ELR (cell line): ENCODE measurements at places on chromosomes 1 and 21.

GRCh38 chr1:68725001-68725752 lies 228.3 kb upstream of the DEPDC1 start:
- no peak for DNase-seq

DNA sequence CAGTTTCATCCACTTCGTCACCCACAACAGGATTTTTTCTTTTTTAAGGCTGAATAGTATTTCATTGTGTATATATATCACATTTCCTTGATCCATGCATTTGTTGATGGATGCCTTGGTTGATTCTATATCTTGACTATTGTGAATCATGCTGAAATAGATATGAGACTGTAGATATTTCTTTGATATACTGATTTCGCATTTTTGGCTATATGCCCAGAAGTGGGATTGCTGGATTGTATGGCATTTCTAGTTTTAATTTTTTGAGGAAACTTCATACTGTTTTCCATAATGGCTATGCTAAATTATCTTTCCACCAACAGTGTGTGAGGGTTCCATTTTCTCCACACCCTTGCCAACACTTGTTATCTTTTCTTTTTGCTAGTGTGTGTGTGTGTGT lies 5.0 kb downstream of the GUCA2B start:
- DNase-seq, result no peak

GRCh38 chr1:245107776-245108114 lies 47.0 kb upstream of the KIF26B start:
- no peak for DNase-seq

GRCh38 chr1:68140536-68140935 lies 90.1 kb upstream of the DIRAS3 start:
- peak; percentile 10 for DNase-seq

DNA sequence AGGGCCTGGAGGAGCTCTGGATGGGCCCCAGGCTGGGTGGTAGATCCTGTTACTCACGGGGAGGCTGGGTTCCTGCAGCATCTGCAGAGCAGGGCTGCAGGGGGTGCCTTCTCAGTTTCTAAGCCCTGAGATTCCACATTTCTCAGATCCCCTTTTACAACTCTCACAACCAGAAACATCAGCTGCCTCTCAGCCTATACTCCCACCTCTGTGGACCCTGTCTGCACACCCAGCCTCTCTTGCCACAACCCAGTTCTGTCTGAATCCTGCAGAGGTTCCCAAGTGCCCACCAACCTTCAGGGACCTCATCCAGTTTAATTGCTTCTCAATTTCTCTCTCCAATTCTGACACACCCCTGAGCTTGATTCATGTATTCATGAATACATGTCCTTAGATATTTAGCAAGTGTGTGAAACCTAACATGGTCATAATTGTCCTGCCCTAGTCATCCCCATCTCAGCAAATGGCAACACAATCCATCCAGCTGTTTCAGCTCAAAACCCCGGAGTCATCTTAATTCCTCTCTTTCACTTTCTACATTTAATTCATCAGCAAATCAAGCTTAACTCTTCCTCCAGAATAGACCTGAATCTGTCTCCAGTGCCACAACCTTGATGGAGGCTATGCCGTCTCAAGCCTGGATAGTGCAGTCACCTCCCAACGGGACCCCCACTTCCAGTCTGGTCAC lies 57.0 kb upstream of the NEK2 start:
- no peak for DNase-seq

DNA sequence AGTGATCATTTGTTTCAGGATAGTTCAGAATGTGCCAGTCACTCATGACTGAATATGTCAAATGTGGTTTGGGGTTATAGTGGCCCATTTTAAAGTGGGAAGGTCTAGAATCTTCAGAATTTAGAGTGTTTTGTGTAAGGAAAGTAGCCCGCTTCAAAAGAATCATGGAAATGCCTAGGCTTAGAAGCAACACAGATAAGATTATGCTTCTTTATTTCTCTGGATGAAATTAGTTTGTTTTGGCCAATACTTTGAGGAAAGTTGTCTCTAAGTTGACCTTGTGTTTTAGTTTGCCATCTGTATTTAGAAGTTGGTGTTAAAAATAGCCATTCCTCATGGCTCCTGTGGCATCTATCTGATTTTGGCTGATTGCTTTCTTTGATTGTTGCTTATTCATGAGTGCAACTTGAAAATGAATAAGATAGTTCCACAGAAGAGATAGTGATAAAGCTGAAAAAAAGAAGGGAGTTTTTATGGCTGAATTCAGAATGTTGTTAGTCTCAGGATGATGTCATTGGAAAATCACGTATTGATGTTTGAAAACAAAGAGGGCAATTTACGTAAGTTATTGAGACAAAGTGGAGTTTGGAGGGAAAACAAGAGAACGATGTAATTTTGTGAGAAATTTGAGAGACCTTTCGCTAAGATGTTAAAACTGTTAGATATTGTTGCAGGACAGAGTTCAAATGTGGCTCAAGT lies 71.9 kb downstream of the PLA2G4A start:
- no peak for DNase-seq

GRCh38 chr1:166698771-166699170 lies 140.5 kb upstream of the POGK start:
- no peak for DNase-seq

- DNase-seq, result no peak
Observed at GRCh38 chr1:28172713-28173150, 3.8 kb downstream of the PTAFR start.

- DNase-seq, result no peak
Observed at GRCh38 chr1:24822887-24823286, 77.6 kb downstream of the CLIC4 start.

DNA sequence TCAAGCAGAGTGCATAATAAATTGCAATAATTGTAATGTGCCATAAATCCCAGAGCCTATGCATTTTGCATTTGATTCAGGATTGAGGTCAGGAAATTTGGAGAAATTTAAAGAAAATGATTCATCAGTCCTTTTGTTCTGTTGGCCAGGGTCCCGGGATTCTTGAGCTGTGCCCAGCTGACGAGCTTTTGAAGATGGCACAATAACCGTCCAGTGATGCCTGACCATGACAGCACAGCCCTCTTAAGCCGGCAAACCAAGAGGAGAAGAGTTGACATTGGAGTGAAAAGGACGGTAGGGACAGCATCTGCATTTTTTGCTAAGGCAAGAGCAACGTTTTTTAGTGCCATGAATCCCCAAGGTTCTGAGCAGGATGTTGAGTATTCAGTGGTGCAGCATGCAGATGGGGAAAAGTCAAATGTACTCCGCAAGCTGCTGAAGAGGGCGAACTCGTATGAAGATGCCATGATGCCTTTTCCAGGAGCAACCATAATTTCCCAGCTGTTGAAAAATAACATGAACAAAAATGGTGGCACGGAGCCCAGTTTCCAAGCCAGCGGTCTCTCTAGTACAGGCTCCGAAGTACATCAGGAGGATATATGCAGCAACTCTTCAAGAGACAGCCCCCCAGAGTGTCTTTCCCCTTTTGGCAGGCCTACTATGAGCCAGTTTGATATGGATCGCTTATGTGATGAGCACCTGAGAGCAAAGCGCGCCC lies 8.7 kb downstream of the PROX1 start:
- DNase-seq, result no peak

GRCh38 chr1:150906329-150906728 lies 19.4 kb downstream of the CTXND2 start:
- no peak for DNase-seq

GRCh38 chr1:215529111-215529510 lies 38.0 kb upstream of the KCTD3 start:
- DNase-seq, result peak; percentile 38

- DNase-seq, result no peak
Observed at GRCh38 chr1:11314959-11315358, 42.0 kb downstream of the UBIAD1 start.

DNA sequence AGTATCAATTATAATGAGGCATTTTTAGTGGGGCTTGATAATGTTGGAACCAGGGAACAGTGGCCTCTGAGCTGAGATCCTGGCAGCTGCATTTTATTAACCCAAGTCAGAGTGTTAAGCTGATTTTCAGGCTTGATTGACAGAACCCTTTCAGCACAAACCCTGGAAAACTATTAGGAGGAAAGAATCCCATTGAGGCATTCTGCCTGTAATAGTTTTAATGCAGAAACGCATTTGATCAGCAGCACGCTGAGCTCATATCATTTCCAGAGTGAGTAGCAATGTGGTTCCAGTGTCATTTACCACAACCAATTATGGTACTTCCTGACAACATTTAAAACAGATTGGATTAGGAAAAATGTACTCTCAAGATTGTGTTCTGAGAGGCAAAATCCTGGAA lies 78.3 kb upstream of the BARHL2 start:
- DNase-seq, result no peak

DNA sequence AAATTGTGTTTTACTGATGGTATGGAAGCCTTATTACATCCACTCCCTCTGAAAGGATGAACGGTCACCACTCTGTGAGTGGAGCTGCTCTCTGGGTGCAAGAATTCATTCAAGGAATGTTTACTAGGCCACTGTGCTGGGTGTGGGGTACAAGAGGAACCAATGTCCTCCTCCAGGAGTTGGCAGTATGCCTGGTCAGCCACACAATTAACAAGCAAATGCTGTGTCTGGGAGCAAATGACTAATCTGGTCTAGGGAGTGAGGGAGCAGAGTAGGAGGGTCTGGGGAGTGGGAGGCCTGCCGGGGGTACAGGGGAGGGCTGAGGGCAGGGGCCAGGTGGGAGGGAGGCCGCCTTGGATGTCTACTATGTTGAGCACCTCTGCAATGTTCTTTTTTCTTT lies 27.2 kb upstream of the TDRD10 start:
- DNase-seq, result peak; percentile 52

DNA sequence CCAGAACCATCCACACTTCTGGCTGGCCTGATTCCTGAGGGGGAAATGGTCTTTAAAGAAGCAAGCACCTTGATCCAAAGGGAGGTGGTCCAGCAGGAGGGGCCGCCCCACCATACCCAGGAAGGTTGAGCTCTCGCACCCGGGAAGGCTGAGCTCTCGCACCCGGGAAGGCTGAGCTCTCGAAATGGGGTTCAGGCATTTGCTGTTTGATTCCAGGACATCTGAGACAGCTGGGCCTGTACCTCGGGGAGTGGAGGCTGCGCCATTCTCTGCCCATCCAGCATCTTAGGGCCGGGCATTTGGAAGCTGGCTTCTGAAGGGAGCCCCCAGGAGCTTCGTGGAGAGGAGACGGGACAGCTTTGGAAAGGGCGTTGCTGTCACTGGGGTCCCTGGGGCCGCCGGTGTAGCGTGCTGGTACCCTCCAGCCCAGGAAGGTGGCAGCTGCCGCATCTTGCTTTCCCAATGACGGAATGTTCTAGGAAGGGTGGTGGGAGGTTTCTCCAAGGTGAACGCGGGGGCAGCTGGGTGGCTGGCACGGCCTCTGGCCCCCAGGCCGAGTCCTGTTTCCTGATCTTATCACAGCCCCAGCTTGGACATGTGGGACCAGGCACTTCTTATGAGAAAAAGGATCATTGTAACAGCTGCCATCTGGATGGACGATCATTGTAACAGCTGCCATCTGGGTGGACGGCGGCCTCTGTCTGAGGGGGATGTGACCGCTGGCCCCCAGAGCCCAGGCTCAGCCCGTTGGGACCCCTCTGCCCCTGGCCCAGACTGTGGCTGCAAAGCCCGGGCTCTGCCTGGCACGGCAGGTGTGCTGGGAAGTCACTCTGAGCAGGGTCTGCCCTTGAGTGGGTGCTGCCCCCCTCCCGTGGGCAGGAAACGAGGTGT lies 61.6 kb downstream of the COL18A1 start:
- no peak for DNase-seq

- DNase-seq, result no peak
Observed at GRCh38 chr1:33996281-33996680, 132.4 kb downstream of the HMGB4 start.

GRCh38 chr1:149927056-149927562 lies 494 bp downstream of the SF3B4 start:
- peak; percentile 65 for DNase-seq

- no peak for DNase-seq
Observed at GRCh38 chr1:201080135-201080534, 32.1 kb downstream of the CACNA1S start.

- peak; percentile 79 for DNase-seq
Observed at GRCh38 chr21:43645136-43645891, 14.0 kb downstream of the HSF2BP start.

DNA sequence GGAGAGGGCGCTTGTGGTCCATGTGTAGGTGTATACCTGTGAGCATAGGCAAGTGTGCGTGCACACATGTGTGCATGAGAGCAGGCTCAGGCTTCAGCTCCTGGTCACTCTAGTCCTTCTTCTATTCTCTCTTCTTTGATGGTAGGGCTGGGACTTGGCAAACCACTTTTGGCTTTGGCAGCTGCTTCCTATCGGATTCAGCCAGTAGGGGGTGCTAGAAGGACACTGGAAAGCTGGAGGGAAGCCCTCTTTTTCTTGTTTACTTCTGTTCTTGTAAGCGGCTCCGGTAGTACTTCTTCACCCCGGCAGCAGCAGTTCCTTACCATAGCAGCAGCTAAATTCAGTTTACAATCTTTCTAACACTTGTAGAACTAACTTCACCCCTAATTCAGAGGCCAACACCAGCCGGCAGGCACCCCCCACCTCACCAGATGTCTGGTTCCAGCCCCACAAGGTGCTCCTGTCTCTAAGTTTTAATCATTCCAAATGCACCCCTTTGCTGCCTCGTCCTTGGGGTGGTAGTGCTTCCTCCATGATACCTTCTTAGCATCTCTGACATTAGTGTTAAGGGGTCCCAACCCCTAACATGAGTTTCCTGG lies 25.1 kb downstream of the NENF start:
- peak; percentile 77 for DNase-seq

DNA sequence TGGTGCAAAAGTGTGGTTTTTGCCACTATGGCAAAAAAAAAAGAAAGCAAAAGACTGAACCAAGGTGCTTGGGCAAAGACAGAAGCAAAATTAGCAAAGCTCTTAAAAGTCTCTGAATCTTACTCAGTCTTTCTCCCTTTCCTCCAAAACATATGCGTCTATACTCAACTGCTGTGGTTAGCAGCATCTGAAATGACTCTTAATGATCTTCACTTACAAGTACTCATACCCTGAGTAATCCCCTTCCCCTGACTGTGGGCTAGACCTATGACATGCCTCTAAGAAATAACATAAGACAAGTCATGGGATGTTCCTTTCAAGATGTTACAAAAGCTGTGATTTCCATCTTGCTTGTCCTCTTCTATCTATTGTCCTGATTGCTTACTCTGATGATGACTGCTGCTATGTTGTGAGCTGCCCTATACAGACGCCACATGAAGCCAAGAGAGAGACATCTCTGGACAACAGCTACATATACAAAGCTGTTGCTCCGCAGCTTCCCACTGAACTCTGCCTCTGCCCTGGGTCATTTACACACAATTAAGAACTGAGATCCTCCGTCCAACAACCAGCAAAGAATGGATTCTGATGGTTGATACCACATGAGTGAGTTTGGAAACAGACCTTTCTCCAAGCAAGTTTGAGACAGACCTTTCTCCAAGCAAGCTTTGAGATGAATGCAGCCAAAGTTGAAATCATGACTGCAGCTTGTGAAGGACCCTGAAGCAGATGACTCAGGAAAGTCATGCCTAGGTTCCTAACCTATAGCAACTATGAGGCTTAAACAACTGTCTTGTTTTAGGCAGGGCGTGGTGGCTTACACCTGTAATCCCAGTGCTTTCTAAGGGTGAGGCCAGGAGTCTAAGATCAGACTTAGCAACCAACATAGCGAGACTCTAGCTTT lies 55.2 kb downstream of the PUM1 start:
- peak; percentile 92 for DNase-seq
